ENCODE measurements at places on chromosomes 11 and 22.

- no peak for DNase-seq
These were observed 11.7 kb downstream of the RASD2 start for GRCh38 chr22:35552196-35552842.

DNA sequence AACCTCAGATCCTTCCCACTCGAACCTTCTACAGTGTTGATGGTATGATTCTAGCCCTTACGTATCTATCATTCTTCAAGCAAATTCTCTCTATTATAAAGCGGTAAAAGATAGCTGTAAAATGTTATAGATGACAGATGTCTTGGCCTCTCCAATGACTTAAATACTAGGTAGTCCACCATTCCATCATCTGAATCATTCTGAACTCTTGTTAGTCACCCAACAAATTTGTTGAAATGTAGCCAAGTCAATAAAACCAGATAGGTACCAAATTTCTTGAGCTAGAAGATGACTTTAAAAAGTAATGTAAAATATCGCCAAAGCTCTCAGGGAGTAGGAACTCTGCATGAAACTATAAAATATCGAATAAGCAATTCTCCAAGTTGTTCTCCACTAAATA is 32.6 kb upstream of the PICALM start:
- DNase-seq: no peak

- no peak for DNase-seq
These were observed 13.8 kb upstream of the IFITM3 start for GRCh38 chr11:334264-334994.

DNA sequence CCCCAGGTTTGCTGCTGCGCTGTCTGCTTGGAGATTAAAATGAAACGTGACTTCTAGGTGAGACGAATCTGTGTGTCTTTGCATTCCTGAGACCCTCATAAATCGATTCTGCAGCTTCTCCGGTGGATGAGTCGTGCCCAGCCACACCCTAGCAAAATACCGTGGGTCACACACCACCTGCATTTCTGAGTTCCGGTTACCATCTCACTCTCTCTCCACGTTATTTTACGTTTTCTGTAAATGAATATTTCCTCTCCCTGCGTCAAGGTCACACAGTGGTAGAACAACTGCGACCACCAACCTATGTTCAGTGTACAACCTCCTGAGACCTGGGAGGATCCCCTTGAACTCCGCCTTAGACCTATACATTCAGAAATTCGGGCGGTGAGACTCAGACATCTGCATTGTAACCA is 1.1 kb downstream of the YWHAH start:
- DNase-seq: no peak

DNA sequence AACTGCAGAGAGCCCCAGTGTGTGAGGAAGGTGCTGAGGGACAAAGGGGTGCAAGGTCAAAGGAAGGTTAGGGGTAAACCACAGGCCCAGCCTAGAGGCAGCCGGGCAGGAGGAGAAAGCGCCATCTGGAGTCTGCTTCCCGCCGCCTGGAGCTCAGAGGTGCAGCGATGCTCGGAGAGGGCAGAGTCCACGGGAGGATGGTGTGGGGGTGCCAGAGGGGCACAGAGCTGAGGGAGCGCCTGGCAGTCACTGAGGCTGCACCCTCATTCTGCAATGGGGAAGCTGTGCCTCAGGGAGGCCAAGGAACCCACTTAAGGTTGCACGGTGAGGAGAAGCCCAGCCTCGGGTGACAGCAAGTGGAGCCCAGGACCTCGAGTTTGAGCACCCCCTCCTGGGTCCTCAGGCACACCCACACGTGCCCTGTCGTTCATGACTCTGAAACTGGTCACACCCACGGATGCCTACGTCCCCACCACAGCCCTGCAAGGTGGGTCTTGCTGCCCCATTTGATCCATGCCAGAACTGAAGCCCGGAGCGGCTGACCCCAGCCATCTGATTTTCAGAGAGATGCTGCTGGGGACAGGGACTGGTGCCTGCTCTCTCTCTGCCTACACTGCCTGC is 1.6 kb downstream of the IL2RB start:
- no peak for DNase-seq

- no peak for DNase-seq
These were observed 811.1 kb upstream of the RAG2 start for GRCh38 chr11:37409124-37409523.

DNA sequence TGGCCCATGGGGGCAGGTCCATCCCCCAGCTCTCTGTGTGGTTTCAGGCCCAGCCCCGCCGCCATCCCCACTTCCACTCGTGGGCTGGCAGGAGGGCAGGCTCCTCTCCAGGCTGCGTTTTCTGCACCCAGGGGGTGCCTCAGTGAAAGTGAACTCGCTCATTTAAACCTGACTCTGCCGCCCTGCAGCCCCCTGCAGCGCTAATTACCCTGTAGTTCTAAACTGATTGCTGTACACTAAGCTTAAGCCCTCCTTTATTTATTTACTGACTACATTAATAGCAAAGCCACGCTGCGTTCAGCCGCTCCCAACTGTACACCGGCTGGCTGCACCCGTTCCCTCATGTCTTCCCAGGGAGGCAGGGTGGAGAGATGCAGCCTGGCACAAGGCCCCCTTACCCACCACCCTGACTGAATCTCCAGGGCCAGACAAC is 36.6 kb upstream of the NNMT start:
- DNase-seq: no peak

DNA sequence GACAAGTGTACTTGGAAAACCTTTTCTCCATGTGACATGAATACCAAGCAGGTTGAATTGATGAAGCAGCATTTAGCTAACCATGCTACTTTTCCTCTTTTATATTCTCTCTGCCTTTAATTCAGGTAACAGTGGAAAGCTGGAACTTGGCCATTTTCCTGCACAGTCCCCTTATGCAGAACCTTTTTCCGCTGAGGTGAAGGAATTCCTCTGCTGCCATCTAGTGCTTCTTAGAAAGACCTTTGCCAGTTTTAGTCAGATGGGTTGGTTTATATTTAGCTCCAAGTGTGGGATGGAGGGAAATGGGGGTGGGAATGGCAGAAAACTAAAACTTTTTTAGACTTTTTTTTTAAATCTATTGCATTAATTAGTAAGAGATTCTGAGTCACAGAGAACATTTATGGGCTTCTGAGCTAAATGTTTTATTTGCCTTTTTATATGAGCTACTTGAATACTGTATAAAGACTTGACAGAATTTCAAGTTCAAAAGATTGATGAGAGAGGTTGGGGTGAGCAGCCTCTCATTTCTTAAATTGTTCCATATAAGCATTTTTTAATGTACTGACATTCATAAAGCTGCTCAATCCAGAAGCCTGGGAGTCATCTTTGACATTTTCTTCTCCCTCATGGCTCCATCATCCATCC is 153.9 kb upstream of the ZC3H12C start:
- no peak for DNase-seq

GRCh38 chr22:37206841-37207821 is 5.1 kb downstream of the SSTR3 start:
- DNase-seq: no peak

GRCh38 chr22:32706149-32706548 is 95.4 kb upstream of the TIMP3 start:
- no peak for DNase-seq

DNA sequence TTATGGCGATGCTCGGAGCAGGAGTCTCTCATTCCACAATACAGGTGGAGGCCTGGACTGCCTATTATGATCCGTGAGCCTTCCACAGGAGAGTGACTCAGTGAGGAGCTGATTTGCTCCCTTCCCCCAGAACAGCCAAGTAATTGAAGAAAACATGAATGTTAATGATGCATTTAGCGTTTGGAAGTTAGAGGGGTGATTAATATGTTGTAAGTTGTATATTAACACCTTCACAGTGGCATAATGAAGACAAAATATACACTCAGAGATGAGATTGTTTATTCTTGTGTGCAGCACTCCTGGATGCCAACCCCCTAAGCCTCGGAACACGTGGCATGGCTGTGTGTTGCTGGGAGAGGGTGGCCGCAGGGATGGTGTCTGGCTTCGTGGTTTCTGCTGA is 98.6 kb downstream of the GRIK4 start:
- no peak for DNase-seq

- no peak for DNase-seq
These were observed 152.4 kb upstream of the ZC3H12C start for GRCh38 chr11:109940816-109941215.

- DNase-seq: no peak
These were observed 399.4 kb downstream of the NXPE2 start for GRCh38 chr11:115077740-115078139.

- no peak for DNase-seq
These were observed 123.9 kb downstream of the VPREB1 start for GRCh38 chr22:22368516-22368915.

DNA sequence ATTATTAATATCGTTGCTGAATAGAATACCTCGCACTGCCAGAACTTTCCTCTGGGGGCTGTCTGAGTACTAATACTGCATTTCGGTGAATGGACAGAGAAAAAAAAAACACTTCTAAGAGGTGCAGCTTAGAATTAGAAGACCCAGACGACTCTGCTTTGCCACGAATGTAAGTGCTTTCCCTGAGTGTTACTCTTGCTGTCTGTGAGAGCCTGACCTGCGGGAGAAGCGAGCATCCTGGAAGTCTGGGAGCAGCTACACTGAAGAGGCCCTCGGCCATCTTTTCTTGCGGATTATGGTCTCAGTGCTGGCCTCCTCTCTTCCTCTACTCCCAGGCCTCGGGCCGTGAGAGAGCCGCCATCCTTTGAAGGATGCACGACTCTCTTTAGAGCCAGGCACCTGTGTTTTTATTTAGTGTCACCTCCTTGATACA is 94.9 kb downstream of the SCN3B start:
- DNase-seq: no peak

DNA sequence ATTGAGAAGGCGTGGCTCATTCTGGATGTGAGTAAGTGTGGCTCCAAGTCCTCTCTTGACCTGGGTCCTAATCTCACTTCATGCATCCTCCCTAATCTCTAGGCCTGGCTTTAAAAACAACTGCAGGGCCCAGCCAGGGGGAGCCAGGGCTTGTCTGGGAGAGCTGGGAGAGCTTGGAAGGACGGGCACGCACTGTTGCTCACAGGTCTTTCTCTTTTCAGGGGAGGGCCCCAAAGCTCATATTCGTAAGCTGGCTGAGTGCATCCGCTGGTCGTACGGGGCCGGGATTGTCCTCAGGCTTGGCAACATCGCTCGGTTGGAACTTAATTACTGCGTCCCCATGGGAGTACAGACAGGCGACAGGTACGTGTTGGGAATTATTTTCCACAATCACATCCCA is 34.1 kb upstream of the PARVB start:
- no peak for DNase-seq

DNA sequence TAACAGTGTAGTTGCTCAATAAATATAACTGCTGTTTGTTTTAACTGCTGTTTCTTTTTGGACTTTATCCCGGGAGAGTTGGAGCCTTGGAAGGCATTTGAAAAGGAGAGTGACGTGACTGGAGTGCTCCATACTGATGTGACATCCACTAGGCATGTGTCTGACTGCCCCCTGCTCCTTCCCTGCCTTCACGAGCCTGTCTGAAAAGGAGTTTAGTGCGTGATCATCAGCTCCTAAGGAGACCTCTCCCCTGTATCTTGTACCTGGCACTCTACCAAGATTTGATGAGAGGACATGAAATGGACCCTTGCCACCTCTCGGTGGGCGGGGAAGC is 22.9 kb downstream of the ZBTB16 start:
- no peak for DNase-seq

DNA sequence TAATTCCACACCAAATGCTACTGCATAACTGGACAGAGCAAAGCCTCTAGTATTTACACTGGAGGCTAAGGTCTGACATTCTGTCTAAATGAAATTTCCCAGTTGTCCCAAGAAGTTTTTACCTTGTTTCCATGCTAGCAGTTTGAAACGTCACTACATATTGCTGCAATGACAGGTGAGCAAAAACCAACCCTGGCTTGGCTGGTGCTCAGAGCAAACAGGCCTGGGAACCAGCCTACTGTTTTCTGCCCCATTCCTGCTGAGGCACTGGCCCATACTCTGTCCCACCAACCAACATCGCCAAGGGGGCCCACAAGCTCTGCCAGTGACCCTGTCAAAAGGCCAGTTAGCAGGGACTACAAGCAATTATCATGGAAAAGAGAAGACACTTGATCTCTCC is 131.1 kb downstream of the MPPED2 start:
- no peak for DNase-seq

DNA sequence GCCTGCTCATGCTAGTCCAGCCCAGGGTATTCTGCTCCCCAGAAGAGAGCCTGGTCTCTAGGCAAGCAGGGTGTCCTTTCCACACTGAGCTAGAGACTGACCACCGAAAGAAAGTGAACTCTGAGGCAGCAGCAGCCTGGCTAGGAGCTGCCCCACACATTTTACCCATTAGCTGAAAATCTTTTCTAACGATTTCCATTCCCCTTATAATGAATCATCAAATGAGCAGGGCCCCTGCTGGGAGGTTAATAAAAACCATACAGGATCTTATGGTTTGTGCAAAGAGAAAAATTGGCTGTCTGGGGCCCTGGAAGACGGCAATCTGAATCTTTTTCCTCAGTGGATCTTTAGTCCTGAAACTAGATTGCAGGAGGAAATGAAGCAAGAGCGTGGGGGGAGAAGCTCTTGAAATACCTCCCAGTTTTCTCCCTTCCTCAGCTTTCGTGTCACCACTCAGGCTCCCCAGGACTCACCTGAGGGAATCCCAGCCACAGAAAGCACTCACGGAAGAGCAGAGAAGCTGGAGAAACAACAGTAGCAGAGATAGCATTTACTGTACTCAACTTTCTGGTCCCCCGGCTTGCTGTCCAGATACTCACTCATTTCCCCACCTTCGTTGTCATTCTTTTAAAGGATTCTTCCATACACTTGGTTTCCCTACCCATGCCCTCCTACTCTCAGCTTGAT is 74.7 kb upstream of the CD44 start:
- DNase-seq: no peak

DNA sequence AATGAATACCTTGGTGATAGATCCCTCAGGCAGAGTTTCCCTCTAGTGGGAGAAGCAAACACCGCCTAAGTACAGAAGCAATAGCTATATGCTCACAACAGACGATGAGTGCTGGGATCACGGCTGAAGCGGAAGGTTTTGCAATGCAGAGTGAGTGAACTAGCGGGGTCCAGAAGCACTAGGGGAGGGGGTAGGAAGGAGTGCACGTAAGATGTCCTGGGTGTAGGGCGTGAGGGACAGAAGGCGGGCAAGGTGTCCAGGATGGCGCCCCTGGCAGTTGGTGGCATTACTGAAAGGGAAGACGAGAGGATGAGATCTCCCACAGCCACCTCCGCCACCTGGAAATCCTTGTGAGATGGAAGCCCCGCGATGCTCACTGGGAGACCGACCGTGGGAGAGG is 81.0 kb downstream of the ETS1 start:
- no peak for DNase-seq

DNA sequence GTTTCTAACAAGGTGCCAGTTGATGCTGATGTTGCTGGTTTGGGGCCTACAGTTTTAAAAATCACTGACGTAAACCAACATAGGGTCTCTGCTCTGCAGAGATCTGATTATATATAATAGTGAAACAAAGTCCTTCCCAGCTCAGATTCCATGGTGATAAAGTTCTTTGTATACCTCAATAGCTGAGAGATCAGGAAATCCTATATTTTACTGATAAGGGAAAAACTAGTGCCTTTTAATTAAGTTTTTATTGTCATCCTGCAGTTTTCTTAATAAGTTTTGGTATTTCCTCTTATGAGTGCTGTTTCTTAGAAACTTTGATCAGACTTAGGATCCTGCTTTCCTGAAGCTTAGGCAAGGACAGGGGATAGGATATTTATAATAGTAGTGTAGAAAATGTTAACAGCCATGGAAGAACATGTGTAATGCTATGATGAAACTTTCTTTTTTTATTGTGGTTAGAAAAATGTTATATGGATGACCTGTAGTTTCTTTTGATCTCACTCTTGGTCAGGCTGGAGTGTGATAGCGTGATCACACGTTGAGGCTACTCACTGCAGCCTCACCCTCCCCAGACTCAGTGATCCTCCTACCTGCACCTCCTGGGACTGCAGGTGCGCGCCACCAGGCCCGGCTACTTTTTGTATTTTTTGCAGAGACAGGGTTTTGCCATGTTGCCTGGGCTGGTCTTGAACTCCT is 14.1 kb downstream of the CAPRIN1 start:
- DNase-seq: no peak

All from bone marrow (tissue), 2 donors.